Spleen (tissue), 13 donors: ENCODE measurements at places on chromosomes 1 and 21. TPM values are rescaled to one million over a fixed set of nuclear protein-coding genes. Genes with fewer than 3 reads are reported as not detected.

DNA sequence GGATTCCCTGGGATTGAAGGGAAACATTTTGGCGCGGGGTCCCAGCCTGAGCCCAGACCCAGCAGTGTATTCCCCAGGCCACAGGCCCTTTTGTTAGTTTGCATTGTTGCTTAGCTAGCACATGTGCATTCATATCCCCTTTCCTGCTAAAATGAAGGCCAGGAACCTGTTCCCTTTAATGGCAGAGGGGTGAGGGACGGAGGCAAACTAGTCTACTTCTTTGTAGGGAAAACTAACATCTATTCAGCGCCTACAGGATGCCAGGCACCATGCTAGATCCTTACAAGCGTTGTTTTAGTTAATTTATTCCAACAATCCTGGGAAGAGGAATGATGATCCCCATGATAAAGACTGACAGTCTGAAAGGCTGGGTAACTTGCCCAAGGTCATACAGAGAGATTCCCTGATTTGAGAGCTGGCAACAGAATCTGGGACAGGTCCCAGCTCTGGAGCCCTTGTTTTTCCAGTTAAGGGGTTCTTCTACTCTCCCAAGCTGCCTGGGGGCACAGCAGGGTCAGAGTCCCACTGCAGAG, 595 bp upstream of the E2F2 start:
- peaks cover 31% of the 10 kb centered on the region for H3K4me1 ChIP-seq
- H3K27me3 ChIP-seq: no peaks in the 10 kb centered on the region
- H3K4me3 ChIP-seq: peak overlapping the region; percentile 55
- no peaks in the 10 kb centered on the region for H3K36me3 ChIP-seq
- no peak for DNase-seq

DNA sequence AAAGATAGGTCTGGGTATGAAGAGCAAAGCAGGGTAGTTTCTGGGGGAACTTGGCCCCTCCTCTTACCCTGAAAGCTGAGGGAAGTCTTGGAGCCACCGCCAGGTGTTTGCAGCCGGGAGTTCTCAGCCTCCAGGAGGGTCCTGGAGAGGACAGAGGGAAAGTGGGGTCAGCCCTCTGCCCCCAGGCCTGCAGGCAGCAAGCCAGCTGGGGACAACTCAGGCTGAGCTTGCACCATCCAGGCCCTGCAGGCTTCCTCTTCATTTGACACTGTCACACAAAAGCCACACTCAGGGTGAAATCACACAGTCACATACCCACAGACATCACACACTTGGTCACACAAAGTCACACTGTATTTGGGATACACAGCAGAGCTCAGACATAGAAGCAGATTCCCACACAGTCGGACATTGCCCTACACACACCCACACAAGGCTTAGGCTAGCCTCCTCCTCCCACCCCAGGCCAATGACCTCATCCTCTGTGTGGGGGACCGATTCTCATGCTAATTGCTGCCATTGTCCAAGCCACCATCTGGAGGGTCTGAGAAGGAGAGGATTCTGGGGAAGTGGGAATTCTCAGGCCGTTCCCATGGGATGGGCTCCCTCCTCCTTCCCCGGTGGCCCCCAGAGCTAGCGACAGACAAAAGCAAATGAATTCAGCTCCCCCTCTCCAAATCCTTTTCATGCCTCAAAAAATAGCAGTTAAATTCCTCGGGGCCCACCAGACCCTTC, 3.7 kb downstream of the NES start:
- H3K27ac ChIP-seq: peak overlapping the region; percentile 43
- no peak for DNase-seq
- H3K4me1 ChIP-seq: peaks cover 44% of the 10 kb centered on the region
- H3K36me3 ChIP-seq: no peaks in the 10 kb centered on the region
- peaks cover 14% of the 10 kb centered on the region for H3K27me3 ChIP-seq

- DNase-seq: no peak
- H3K4me1 ChIP-seq: peaks cover 86% of the 10 kb centered on the region
Observed at GRCh38 chr1:40712405-40712944, 21.0 kb downstream of the NFYC start.

DNA sequence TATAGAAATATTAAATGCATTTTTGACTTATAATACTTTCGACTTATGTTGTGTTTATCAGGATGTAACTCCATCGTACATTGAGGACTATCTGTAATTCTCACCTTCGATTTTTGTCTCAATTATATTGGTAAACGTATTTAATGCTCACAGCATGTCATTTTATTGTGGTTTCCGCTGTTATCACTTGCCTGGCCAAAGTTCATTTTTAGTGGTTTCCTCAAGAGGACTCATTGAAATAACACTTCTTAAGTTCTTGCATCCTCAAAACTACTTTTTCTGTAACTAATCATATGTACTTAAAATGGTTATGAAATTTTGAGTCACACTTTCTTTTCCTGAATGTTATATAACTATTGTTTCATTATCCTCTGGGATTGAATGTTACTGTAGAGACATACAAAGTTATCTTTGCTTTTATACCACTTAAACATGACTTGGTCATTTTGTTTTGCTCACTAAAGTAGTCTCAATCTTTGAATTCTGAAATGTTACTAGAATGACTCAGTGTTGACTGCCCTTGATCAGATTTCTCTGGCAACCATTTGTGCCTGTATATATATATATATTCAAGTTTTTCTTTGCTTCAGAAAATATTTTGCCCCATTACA, 289.6 kb upstream of the PROX1 start:
- H3K36me3 ChIP-seq: no peaks in the 10 kb centered on the region
- H3K4me1 ChIP-seq: no peaks in the 10 kb centered on the region
- no peak overlapping the region for H3K27ac ChIP-seq
- no peaks in the 10 kb centered on the region for H3K27me3 ChIP-seq
- no peak for DNase-seq

GRCh38 chr1:40848530-40849189, 13.5 kb downstream of the CITED4 start:
- peaks cover 22% of the 10 kb centered on the region for H3K4me1 ChIP-seq
- DNase-seq: peak; percentile 71
- H3K36me3 ChIP-seq: no peaks in the 10 kb centered on the region
- H3K4me3 ChIP-seq: no peak overlapping the region
- H3K27ac ChIP-seq: no peak overlapping the region
- no peaks in the 10 kb centered on the region for H3K27me3 ChIP-seq

- H3K27ac ChIP-seq: no peak overlapping the region
- H3K36me3 ChIP-seq: no peaks in the 10 kb centered on the region
- H3K4me1 ChIP-seq: no peaks in the 10 kb centered on the region
- DNase-seq: no peak
- no peak overlapping the region for H3K4me3 ChIP-seq
- no peaks in the 10 kb centered on the region for H3K27me3 ChIP-seq
Observed at GRCh38 chr1:216562383-216562782, 139.1 kb upstream of the USH2A start.

RORC gene
- total RNA-seq: 1.5 TPM

ATP6V1G3 gene
- total RNA-seq: not detected

CELA2B gene
- not detected for total RNA-seq

DNA sequence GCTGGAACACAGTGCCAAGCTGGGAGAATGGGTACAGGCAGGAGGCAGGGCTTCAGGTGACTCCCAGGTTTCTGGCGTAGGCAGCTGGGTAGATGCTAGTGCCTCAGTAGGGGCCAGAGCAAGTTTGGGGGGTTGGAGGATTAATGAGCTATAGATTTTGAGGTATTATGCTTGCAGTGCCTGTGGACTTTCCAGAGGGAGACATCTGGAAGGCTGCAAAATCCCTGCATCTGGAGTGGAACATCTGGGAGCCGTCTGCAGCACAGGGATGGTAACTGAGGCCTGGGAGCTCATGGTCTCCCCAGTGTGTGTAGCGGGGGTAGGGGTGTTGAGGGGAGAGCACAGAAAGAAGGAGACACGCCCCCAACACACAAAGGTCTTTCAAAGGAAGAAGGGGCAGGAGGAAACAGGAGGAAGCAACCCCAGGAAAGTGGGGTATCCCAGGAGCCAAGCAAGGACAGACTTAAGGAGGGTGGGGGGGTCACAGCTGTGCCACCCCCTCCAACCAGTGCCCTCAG, 2.2 kb upstream of the PDZK1IP1 start:
- no peak overlapping the region for H3K4me3 ChIP-seq
- no peaks in the 10 kb centered on the region for H3K27me3 ChIP-seq
- peak; percentile 30 for DNase-seq

DNA sequence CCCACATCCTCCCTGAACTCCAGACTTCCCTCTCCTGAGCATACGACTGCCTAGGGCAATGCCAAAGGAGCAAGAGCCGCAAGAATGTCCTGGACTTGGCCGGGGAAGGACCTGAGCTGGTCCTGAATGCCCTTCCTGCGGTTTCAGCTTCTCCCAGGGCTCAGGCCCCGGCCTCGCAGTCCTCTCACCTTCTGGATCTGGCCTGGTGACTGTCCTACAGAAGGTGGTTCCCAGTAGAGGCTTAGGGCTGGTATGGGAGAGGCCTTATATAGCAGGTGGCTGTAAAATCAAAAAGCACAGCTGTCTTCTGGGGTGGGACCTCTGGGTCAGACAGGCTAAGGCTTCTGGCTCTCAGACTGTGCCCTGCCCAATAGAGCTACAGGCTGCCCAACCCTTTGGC, at the start of gene LYPD8:
TSS of gene LYPD8 (minus strand) at position 243 of the 400 bp plus-strand sequence. CDS start 4,678 bp downstream, outside the sequence.
- peaks cover 12% of the 10 kb centered on the region for H3K4me1 ChIP-seq
- no peaks in the 10 kb centered on the region for H3K27me3 ChIP-seq
- no peak for DNase-seq
- no peak within 1 kb of the TSS for H3K4me3 ChIP-seq
- H3K27ac ChIP-seq: peak within 1 kb of the TSS; percentile 3
- no peaks in the 10 kb centered on the region for H3K36me3 ChIP-seq

GRCh38 chr1:209742409-209743144, 13.3 kb upstream of the TRAF3IP3 start:
- no peak overlapping the region for H3K4me3 ChIP-seq
- peaks cover 6% of the 10 kb centered on the region for H3K4me1 ChIP-seq
- H3K27me3 ChIP-seq: no peaks in the 10 kb centered on the region
- no peak for DNase-seq

S100A3 gene
- not detected for total RNA-seq

PIGM gene
- total RNA-seq: 4.2 TPM

SH3D21 gene
- 7.8 TPM for total RNA-seq

DNA sequence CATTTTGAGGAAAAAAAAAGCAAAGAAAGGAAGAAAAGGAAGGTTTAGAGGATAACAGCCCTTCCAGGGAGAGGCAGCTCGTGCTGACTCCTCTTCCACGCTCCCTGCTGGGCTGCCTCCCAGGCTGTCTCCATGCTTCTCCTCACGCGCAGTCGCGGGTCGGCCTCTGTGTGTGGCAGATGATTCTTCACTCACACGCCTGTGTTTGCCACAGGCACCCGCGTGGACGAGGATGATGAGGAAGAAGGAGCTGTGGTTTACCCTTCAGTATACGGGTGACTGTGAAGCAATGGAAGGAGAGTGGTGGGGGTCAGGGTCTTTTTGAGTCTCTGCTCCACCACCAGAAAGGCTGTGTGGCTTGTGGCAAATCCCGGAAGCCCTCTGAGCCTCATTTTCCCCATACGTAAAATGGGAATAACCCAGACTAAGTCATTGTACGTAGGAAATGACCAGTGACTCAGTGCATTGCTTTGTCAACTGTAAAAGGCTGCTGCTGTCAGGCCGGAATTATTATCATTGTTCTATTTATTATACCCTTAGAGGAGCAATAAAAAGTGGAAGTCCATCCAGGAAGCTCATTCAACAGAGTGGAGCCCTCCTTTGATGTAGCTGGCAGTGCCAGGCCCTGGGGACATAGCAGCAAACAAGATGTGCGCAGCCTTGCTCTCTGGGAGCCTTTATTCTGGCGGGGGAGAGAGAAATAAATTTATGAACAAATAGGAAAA, 11.9 kb upstream of the SH2D2A start:
- no peak overlapping the region for H3K4me3 ChIP-seq
- H3K27ac ChIP-seq: no peak overlapping the region
- H3K36me3 ChIP-seq: no peaks in the 10 kb centered on the region
- H3K4me1 ChIP-seq: no peaks in the 10 kb centered on the region
- peak; percentile 48 for DNase-seq

DNA sequence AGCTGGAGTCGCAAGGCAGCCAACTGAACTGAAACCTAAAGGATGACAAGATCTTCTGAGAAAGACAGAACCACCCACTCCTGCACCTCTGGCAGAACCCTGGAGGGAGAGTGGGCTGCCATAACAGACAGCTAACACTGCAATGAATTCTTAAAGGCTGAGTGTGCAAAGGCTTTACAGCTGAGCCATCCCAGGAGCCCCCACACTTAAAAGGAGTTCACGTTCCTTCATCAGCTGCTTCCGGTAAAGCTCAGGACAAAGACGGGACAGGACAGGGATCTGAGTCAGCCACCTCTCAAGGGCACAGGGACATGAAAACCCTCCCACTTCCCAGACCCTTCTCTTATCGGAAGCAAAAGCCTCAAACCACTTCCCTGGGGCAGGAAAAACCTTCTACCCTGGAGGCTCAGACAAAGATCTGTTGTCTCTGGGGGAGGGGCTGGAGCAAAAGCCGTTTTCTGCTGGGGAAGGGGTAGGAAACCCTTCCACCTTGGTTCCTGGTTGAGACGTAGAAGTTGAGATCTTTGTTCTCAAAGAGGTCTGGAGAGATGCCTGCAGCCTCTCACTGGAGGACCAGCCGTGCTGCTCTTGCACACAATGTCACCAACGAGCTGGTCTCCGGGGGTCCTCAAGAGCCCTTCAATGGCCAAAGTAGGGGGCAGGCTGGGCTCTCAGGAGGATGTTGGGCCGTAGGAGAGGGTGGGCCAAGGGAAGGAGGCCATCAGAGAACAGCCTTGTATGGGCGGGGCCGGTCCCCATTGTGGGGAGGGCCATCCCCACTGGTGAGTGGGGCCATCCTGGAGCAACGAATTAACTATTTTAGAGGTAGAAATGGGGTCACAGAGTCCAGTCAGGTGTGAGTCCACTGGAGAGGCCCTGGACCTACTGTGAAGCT, 452.4 kb downstream of the PTPRU start:
- no peak for DNase-seq
- H3K36me3 ChIP-seq: no peaks in the 10 kb centered on the region
- no peak overlapping the region for H3K4me3 ChIP-seq
- no peak overlapping the region for H3K27ac ChIP-seq

- DNase-seq: no peak
- H3K27me3 ChIP-seq: no peaks in the 10 kb centered on the region
- H3K4me1 ChIP-seq: no peaks in the 10 kb centered on the region
- H3K4me3 ChIP-seq: no peak overlapping the region
- no peaks in the 10 kb centered on the region for H3K36me3 ChIP-seq
- no peak overlapping the region for H3K27ac ChIP-seq
Observed at GRCh38 chr1:240786880-240787279, 174.9 kb upstream of the GREM2 start.

DNA sequence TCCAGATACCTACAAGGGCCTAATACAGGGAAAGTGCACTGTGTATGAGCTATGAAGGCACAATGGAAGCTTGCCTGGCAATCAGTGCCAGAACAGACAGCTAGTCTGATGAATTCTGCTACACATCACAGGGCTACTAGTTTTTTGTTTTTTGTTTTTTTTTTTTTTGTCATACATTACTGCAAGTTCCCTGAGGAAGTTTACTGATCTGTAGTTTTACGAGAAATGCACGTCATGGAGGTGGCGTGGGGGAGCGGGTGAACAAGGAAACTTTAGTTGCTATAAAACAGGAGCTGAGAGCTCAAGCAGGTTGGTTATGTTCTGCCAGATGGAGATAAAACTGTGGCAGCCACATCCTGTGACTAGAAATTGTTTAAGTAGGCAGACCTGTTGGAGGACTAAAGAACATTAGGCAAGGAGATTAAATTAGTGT, 17.7 kb downstream of the PTPRC start:
- peaks cover 25% of the 10 kb centered on the region for H3K4me1 ChIP-seq
- no peaks in the 10 kb centered on the region for H3K36me3 ChIP-seq
- peak overlapping the region; percentile 9 for H3K4me3 ChIP-seq
- peak; percentile 87 for DNase-seq

LCE1C gene
- not detected for total RNA-seq
